ENCODE measurements at places on chromosomes 4 and X.

- no peak for DNase-seq
Measured at GRCh38 chrX:69073241-69073640, 92.0 kb downstream of the PJA1 start.

DNA sequence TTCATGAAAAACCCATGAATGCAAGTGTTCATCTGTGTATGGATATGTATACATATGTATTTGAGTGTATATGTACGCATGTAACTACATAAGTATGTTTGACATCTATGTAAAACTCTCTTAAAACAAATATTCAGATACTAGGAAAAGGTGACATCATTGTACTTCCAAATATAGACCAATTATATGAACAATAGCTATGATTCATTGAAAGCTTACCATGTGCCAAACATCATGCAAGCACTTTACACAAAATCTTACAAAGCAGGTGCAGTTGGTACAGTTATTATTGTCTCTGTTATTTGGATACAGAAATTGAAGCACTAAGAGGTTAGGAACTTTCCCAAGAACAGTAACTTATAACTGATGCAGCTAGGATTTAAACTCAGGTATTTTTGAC is 21.4 kb downstream of the MAGEB17 start:
- no peak for DNase-seq

DNA sequence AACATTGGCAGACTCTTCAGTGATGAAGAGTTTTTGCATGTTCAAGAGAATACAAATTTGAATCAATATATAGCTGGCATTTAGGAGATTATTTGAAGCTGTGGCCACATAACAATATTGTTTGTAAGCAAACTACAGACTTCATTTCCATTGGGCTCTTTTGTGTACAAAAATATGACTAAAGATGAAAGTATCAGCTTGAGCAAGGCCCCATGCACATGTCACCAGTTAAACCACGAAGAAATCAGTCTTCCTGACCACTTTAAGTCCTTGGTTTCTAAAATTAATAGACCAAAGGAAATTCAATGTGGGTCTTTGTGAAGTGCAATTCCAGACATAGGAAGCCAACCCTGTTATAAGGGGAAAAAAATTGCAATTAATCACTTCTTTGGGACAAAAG is 1664.6 kb upstream of the ADGRL3 start:
- DNase-seq: no peak

DNA sequence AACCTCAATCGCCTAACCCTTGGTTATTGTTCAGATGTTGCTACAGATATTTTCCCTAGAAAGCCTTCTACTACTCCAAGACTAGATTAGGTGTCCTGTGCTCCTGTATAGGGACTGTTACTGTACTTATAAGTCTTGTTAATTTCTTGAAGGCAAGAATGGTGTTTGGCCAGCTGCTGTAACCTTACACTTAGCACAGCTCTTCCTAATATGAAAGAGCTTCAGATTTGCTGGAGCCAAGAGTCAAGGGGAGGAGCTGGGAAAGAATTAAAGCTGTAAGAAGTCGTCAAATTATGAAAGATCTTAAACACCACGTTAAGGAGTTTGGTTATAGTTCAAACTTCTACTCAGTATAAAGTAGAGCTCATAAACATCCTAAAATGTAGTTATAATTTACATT is 245.9 kb upstream of the TLL1 start:
- DNase-seq: no peak

GRCh38 chrX:16427668-16428067 is 222.3 kb upstream of the S100G start:
- DNase-seq: no peak

DNA sequence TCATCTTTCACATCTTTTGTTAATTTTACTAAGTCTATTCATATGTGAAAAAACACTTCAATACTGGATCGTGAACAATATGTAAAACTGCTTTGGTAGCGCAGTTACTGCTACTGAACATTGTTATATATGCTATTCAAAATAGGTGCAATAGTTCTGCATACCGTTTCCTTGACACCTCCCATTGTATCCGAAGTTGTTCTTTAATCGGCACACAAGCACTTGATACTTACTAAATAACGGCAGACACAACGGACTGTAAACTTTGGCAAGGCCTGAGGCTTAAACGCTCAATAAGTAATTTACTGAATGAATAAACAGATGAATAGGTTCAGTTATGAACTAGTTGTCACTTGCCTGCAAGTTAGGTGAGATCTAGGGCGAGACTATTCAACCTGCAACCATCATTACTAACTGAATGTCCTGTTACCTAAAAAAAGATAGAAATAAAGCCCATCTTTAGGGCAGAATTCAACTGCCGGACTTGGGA is 620 bp downstream of the ANAPC10 start:
- no peak for DNase-seq

DNA sequence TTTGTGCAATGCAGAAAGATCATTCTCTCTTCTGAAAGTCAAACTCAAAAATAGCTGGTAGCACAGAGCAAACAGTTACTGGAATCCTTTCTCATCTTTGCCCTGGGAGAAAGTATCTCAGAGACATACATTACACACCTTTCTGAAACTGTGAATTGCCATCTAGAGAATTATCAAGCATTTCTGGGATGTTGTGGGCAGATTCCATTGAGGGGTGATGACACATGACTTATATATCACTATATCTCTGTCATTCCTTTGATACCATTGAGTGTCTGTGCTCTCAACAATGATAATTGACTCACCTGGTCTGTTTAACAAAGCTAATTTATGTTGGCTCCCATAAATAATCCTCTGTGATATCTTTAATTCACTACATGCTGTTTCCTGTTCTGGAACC is 13.0 kb downstream of the SLIT2 start:
- no peak for DNase-seq

DNA sequence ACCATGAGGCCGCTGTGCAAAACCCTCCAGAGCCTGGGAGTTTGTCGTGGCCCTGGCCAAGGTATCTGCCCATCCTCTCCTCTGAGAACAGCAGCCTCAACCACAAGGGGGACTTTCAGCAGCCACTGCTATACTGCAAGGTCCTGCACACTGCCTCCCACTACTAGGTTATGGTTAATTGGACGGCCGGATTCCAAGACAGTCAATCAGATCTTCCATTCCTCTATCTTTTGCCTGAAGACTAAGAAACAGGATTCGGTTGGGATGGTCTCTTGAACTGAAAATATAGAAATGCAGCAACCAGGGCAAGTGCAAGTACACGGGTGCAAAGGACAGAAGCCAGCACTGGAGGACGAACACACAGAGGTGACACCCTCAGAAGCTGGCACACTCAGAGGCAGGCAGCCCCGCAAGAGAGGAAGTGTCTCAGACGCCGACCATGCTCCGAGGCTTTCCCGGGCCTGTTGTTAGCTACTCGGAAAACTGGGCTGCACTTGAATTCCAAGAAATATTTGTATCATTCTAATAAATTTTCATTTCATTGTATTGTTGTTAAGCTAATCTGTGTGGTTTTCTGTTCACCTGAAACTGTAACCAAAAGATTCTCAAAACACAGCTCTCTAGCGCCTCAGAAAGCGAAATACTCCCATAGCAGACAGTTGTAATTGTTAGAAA is 63.3 kb downstream of the AFAP1 start:
- no peak for DNase-seq

DNA sequence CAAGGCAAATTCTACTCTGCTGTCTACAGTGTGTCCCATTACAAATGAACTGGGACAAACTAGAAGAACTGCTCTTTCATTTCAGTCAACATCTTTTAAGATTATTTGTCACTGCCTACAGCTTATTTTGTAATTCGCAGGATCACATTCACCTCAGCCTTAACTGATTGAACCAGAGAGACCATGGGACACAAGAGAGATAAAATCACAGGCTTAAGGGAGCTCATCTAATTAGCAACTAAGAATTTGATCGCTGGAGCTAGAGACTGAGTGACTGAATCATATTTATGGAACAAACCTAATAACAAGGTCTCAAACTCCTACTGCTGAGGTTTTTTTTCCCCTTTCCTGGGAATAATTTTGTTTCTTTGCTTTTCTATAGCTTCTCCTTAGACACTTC is 898.2 kb downstream of the PCDH18 start:
- DNase-seq: no peak

DNA sequence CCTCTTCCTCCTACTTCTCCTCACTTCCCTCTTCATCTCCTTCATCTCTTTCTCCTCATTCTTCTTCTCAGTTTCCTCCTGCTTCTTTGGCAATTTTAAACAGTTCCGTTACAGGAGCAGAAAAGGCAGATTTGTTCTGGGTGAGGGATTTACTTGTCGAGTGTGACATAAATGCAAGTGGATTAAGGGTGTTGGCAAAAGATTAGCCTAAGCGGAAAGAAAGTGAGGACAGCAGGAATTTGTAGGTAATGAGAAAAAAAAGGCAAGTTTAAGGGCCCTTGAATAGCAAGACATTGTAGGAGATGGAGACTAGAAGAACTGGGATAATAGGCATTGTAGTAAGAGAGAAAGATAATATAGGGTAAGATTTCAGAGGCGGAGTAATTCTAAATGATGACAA is 841.6 kb downstream of the RAPGEF2 start:
- no peak for DNase-seq

GRCh38 chr4:25310066-25310802 is 2.3 kb upstream of the ZCCHC4 start:
- DNase-seq: peak; percentile 9

GRCh38 chr4:27048429-27049238 is 188.0 kb downstream of the STIM2 start:
- DNase-seq: peak; percentile 26

- DNase-seq: no peak
Measured at GRCh38 chr4:16809943-16810342, 88.5 kb downstream of the LDB2 start.

DNA sequence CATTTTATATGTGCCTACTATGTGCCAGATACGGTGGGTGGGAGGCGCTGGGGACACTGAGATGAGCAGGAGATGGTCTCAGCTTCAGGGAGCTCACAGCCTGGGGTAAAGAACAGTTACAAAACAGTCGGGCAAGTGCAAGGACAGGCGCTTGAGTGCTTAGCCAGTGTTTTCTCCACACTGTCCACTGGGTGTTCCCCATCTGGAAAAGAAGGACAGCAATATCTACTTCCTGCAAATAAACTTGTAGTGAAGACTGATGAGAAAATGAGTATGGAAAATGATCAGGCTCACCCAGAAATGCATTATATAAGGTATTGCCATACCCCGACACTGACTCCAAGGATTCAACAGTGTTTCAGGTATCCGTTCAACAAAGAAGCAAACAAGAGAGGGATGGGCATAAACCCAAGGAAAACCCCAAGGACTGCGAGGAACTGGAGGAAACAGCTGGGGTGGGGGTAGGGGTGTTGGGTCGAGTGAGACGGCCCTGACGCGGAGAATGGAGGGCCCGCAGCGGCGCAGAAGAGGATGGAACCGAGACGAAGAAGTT is 835 bp downstream of the TMEM185A start:
- DNase-seq: peak; percentile 24

GRCh38 chrX:24260842-24261550 is 52.9 kb downstream of the SUPT20HL2 start:
- peak; percentile 74 for DNase-seq

DNA sequence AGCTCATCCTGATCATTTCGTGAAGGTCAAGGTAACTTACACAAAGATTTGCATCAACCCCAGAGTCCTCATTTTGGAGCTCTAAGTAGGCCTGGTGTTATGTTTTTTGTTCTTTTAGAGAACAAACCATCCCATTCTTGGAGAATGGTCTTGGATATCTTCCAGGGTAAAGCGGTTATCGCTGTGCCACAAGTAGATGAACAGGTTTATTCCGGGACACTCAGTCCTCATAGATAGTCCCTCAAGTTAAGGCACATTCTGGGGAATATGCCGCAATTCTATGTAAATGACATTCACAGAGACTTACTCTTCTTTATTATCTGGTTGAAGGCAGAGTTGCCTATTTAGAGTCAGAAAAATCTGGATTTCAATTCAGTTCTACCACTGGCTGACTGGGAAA is 95.0 kb upstream of the FTHL17 start:
- no peak for DNase-seq

- no peak for DNase-seq
Measured at GRCh38 chr4:80226094-80226493, 28.8 kb downstream of the PRDM8 start.
